ENCODE measurements at places on chromosomes 5 and 9. TPM values are rescaled to one million over a fixed set of nuclear protein-coding genes. Genes with fewer than 3 reads are reported as not detected.
A peak's percentile ranks its signal among the peaks of the same experiment; 100 is the strongest.

The SLC46A2 gene
- not detected for total RNA-seq

The SLC6A19 gene
- not detected for total RNA-seq

The TERT gene
- 3.9 TPM for total RNA-seq

The PPP2R2B gene
- 5.0 TPM for total RNA-seq

GRCh38 chr9:75826314-75826713 is 64.2 kb upstream of the PCSK5 start:
- no peak for DNase-seq

DNA sequence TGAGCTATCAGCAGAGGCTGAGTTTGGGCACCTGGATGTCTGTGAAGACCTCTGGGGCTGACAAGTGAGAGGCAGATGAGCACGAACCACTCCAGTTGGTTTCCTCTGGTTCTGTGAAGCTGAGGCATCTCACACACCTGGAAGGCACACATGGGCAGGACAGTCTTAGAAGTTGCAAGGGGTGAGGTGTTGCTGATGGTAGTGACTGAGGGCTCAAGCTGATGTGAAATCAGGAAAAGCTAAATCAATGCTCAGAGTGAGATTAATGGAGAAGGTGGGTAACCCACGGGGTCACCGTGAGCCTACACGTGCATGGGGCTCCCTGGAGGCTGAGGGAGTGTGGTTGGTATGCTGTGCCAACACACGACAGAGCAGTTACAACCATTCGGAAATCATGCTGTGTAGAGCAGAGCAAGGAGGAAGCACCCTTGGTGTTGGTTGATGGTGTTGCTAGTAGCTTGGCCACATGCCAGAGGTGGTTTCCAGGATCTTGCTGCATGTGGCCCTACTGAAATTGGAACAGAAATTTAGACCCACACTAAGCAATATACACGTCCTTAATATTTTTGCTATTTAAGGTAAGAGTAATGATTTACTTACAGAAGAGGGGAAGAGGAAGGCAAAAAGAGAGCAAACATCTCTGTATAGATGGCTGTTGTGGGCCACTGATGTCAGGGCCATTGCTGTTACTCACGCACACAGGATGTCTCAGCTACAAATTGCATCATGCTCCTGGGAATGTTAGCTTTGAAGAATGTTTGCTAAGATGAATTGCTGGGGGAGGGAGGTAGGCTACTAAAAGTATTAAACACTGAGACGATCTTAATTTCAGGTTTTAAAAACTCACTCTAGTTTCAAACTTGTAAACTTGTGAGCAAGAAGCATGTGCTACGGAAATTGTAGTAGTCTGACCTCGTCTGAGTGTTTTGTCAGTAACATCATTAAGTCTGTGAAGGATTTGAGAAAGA is 170.5 kb downstream of the ARHGEF28 start:
- peak; percentile 91 for DNase-seq

DNA sequence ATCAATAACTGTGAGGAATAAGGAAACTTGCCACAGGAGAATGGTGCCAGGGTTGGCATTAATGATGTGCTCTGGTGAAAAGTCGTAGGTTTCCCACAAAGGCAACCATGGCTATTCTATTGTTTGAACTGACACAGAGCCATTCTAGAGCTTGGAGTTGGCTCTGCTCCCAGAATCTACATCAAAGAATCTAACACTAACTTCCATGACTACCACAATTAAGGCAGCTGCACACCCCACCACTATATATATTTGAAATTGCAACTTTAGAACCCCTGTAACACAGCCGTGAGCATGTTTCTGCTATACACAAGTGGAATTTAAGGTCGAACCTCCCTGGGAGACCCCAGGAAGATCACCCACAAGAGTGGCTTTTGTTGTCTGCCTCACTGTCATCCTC is 89.7 kb upstream of the CCDC152 start:
- DNase-seq: no peak

DNA sequence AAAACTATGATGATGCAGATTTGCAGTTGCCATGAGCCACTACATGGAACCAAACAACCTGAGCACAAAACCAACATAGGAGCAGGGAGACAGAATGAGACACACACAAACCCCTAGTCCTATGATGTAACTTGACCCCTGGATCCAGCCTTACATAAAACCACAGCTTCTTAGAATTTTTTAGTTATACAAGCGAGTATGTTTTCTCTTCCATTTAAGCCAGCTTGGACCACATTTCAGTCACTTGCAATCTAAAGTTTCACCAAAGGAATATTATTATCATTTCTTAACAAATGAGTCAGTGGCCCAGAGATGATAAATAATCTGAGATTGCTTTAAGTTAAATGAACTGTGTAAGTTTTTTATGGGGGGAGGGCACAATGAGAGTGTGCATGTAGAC is 6.8 kb downstream of the SPOCK1 start:
- DNase-seq: peak; percentile 44

GRCh38 chr9:117815315-117815714 is 111.1 kb downstream of the TLR4 start:
- no peak for DNase-seq

GRCh38 chr5:55679556-55679955 is 32.6 kb downstream of the SLC38A9 start:
- DNase-seq: no peak

GRCh38 chr9:125746774-125747052 is 460 bp upstream of the PBX3 start:
- no peak for DNase-seq

DNA sequence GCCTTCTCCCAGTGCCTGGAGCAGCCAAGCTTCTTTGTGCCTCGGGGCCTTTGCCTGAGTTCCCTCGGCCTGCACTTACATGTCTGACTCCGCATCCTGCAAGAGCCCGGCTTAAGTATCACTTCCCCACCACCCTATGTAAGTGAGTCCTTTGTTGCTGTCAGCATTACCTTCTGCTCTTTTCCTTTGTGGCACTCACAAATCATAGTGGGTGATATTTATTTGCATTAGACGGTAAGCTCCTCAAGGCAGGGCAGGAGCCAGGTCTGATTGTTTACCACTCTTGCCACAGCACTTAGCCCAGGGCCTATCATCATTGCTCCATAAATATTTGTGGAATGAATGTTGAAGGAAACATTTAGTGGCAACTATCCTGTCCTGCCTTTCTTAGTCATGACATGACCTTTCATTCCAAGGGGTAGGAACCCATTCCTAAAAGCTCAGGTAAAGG is 4.8 kb downstream of the GM2A start:
- no peak for DNase-seq

GRCh38 chr9:16119261-16120230 is 566.7 kb downstream of the CCDC171 start:
- peak; percentile 63 for DNase-seq

GRCh38 chr5:103474677-103475076 is 87.9 kb downstream of the NUDT12 start:
- DNase-seq: no peak

- no peak for DNase-seq
Observed at GRCh38 chr9:130493476-130493875, 48.7 kb downstream of the ASS1 start.

DNA sequence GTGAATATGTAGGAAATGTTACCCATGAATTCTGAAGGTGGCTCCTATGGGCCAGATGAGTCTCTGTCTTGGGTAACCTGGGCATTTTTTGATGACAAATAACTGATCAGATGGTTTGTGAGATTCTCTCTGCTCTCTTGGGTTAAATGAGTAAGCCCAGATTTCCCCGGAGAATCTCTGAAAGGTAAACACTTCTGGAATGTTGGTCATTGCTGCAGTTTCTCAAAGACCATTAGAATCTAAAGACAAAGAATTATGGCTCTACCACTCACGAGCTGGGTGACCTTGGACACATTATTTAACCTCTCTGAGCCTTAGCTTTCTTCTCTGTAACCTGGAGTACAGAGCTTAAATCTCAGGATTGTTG is 191.2 kb downstream of the DAB2IP start:
- peak; percentile 42 for DNase-seq

GRCh38 chr5:148574167-148574566 is 80.2 kb downstream of the HTR4 start:
- no peak for DNase-seq

DNA sequence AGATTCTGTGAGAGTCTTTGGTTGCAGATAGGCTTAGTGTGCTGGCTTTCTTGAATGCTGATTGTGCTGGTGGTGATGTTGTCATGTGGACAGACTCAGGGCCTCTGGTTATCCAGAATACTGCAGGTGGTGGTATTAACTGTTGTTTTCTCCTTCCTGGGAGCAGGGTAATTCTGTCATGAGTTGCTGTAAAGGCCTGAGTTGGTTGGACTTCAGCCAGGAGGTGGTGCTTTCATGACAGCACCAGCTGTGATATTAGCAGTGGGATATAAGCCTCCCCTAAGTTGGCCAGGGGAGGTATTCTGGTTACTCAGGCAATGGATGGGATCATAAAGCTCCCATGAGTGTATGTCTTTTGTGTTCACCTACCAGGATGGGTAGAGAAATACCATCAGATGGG is 16.4 kb upstream of the RNF180 start:
- DNase-seq: no peak

DNA sequence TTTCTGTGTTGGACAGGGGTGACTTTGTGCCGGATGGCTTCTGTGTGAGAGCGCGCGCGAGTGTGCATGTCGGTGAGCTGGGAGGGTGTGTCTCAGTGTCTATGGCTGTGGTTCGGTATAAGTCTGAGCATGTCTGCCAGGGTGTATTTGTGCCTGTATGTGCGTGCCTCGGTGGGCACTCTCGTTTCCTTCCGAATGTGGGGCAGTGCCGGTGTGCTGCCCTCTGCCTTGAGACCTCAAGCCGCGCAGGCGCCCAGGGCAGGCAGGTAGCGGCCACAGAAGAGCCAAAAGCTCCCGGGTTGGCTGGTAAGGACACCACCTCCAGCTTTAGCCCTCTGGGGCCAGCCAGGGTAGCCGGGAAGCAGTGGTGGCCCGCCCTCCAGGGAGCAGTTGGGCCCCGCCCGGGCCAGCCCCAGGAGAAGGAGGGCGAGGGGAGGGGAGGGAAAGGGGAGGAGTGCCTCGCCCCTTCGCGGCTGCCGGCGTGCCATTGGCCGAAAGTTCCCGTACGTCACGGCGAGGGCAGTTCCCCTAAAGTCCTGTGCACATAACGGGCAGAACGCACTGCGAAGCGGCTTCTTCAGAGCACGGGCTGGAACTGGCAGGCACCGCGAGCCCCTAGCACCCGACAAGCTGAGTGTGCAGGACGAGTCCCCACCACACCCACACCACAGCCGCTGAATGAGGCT is at the start of gene ADRB2:
TSS of gene ADRB2 (plus strand) at position 559 of the 686 bp plus-strand sequence. CDS start 221 bp downstream, outside the sequence.
- peak; percentile 99 for DNase-seq
